Urothelium cell line (cell line): ENCODE measurements at places on chromosomes 5 and 9.

- peak; percentile 66 for DNase-seq
Measured at GRCh38 chr5:62082370-62082801, 223.6 kb upstream of the KIF2A start.

DNA sequence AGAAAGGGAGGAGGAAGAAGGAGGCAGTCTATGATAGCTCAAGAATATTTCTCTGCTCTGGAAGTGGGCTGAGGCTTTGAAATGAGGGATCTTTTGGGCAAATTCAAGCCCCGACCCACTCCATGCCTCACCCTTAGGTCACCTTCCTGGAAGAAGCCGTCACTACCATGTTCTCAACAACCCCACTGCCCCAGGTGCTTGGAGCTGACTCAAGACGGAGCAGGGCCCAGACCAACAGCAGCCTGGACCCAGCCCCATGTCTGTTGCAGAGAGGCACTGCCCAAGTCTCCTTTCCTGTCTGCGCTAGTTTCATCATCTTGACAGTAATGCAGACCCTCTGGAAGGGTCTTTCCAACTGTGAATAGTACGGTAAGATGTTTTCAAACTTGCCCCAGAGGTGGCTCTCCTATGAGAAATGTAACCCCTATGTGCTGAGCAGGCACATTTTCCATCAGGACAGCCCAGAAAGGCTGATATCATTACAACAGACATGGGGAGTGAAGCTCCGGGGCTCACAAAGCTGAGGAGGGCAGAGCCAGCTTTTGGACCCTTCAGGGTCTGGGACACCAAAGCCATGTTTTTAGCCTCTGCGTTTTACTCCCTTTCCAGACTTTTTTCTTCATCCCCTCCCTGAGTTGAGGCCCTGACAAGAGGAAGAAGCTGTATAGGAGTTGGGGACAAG lies 128.2 kb upstream of the LARP1 start:
- no peak for DNase-seq

DNA sequence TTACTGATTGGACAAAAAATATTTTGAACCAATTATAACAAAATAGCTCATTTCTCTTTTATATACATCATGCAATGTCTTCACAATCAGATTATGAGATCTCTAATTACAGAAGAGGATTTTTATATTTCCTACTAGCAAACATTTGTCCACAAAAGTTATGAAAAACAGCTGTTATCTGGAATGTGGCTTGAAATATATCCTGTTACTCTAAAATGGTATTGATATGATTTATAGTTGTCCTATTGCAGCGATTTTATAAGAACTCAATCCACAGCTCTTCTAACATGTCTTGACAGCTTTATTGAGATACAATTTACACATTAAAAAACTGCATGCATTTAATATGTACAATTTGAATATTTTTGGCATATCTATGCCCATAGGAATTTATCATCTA lies 779.9 kb upstream of the ACO1 start:
- DNase-seq = no peak

DNA sequence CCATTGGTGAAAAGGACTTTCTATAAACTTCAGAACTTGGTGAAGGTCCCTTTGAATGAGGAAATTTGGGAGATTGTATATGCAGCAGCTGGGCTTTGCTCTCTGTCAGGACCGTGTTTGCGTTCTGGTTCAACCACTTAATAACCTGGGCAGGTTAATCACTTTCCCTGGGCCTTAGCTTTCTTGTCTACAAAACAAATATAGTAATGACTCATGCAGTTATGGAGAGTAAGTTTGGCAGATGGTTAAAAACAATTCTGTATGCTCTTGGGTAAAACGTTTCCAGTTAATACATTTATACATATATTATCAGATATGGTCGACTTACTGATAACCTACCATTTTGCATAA lies 197.0 kb downstream of the ARHGEF28 start:
- peak; percentile 17 for DNase-seq

- no peak for DNase-seq
Measured at GRCh38 chr5:172151661-172152210, 36.3 kb downstream of the STK10 start.

GRCh38 chr9:93668261-93668871 lies 92.0 kb downstream of the PHF2 start:
- no peak for DNase-seq

GRCh38 chr9:33924978-33925797 lies 108.2 kb downstream of the UBE2R2 start:
- DNase-seq = peak; percentile 62

GRCh38 chr5:178428341-178429155 lies 161.6 kb downstream of the COL23A1 start:
- no peak for DNase-seq

- DNase-seq = peak; percentile 83
Measured at GRCh38 chr5:172902497-172903472, 56.4 kb upstream of the RPL26L1 start.

GRCh38 chr5:12109075-12109688 lies 204.9 kb upstream of the CTNND2 start:
- no peak for DNase-seq

DNA sequence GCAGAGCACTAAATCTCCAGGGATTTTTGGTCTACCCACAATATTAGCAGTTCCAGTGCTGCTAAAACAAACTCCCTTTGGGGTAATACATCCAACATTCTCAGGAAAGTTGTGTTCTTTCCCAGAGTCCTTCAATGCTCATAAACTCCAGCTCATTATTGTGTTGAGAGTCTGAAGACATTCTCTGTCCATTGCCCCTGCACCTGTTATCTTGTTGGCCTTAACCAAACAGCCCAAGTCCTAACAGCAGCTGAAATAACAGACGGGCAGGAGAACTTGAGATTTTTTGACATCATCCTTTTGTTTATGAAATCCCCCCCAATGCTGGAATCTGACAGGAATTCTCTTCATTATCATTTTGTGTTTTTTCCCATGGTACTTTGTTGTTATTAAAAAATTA lies 110.8 kb downstream of the PAPPA start:
- no peak for DNase-seq

- DNase-seq = no peak
Measured at GRCh38 chr9:126348911-126349550, 22.4 kb downstream of the MVB12B start.

DNA sequence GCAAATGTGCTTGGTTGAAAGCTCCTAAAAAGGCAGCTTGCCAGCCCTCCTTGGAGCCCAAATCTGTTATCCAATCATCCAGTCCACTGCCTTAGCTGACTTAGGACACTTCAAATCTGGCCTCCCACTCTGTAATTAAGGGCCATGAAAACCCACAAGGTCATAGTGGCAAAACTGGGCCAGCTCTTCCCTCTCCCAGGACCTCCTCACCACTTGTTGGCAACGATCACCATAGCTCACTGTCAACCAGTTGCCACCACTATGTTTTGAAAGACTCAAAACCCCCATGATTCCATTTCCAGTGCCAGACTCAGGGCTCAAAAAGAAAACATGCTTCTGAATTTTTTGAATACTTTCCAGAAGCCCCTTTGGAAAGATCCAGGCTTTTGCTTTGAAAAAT lies 107.5 kb downstream of the NREP start:
- DNase-seq = no peak
